T-helper 2 cell (primary cell): ENCODE measurements at places on chromosomes 11 and 22.

DNA sequence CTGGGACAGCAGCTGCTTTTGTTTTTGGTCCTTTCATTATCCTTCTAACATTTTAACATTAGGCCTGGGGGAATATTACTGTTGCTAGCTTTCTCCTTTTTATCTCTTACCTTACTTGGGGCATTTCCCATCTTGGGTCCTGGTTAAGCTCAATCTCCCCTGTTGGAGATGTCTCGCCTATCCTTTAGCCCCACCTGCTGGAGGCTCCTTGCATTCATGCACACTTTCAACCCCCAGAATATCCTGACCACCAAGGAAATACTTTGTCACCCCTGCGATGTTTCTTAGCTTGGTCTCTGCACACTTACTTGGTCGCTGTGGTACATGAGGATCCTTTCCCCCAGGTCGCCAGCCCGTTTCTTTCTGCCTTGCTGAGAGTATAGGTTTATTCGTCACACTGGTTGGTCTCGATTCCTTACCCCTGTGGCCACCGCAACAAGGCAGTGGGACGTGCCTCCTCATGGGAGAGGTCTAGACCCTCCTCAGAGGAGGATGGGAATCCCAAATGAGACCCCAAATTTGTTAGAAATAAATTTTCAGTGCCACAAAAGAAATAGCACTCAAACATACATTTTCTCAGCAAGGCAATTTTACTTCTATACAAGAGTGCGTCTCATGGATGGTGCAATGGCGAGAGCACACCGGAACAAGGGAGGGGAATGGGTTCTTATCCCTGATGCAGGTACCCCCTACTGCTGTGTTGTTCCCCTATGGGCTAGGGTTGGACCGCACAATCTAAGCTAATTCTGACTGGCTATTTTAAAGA, 5.4 kb upstream of the TXN2 start:
- DNase-seq = no peak

DNA sequence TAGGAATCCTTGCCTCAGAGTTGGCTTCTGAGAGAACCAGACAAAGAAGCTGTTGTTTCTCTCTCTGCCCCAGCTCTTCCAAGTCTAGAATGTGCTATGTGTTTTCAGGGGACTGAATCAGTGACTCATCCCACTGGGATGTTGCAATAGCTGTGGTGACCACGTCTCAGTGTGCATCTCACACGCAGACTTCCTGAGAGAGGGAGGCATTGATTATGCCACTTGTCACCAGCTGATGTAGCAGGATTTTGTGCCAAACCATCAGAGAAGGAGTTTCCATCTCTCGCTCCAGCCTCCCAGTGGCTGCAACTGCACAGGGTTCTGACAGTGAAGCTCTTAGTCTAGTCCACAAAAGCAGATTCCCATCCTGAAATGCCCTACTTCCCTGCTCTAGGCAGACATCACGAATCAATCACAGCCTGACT, 455.8 kb downstream of the MIAT start:
- no peak for DNase-seq

DNA sequence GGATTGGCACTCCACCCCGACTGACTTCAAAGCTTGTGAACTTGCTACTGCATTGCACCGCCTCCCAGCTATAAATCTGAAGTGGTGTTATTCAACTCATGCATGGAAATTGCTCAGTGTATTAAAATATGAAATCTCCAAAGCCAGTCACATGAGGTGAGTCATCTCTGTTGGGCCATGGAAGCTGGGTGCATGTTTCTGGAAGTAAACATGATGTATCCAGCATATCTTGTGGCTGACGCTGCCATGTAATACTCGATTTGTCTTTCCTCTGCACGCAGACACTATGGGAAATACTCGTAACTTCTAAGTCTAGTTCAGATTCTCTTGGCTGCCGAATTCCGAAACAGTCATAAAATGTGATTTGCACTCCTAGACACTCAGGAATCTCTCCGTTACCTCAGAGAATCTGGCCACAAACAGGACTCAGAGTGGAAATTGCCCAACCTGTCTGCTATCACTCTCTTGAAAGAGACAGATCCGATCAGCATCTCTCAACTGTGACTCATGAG, 154.9 kb upstream of the MPPED2 start:
- no peak for DNase-seq

GRCh38 chr22:21014726-21015465, at the start of gene P2RX6:
Gene P2RX6 (plus strand): TSS chr22:21015165. CDS start chr22:21015175, 10 bp downstream.
- no peak for DNase-seq

GRCh38 chr22:42347281-42347824, 76.9 kb upstream of the TCF20 start:
- DNase-seq = no peak

- no peak for DNase-seq
Measured at GRCh38 chr22:20607157-20607907, 99.9 kb downstream of the MED15 start.

DNA sequence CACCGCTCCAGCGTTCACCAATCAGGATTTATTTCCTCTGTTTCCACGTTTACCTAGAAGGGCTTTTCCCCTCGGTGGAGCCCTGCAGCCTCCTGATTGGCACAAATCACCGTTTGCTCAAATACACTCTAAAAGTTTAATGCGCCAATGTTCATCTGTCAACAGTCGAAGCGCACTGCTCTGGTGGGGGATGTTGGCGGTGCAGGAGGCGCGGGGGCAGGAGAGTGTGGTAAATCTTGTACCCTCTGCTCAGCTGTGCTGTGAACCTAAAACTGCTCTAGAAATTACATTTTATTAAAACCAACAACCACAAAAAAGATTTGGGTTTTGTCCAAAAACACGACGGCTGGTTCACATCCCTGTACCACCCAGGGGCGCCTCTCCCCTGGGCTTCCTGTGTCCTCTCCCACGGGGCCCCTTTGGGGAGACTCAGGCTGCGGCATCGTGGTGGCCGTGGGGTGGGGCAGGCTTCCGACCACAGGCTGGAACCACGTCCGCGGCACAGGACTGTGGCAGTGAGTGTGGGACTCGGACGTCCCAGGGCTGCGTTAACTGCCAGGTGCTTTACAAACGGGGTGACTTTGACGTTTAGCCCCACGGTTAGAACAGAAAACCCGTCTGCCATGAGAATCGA, 13.5 kb downstream of the TTLL8 start:
- no peak for DNase-seq

DNA sequence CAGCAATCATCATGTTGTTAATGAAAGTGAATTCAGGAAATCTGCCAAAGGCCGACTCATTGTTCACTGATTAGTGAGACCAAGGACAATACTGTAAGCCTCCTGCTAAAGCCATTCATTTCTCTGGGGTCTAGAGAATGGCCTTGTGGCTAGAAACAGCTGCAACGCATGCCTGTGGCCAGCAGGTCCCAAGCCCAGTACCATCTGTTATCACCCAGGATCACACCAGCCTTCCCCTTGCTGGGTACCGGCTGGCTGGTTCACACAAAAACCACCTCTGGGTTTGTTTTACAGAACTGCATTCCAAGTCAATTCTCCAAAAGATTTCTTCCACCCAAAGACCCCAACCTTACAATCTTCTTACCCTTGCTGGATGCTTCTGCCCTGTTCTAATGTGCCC, 1.1 kb downstream of the PLAAT5 start:
- DNase-seq = no peak

- peak; percentile 63 for DNase-seq
Measured at GRCh38 chr11:63985812-63986155, 454 bp upstream of the OTUB1 start.

- no peak for DNase-seq
Measured at GRCh38 chr11:99505831-99506230, 485.1 kb downstream of the CNTN5 start.

DNA sequence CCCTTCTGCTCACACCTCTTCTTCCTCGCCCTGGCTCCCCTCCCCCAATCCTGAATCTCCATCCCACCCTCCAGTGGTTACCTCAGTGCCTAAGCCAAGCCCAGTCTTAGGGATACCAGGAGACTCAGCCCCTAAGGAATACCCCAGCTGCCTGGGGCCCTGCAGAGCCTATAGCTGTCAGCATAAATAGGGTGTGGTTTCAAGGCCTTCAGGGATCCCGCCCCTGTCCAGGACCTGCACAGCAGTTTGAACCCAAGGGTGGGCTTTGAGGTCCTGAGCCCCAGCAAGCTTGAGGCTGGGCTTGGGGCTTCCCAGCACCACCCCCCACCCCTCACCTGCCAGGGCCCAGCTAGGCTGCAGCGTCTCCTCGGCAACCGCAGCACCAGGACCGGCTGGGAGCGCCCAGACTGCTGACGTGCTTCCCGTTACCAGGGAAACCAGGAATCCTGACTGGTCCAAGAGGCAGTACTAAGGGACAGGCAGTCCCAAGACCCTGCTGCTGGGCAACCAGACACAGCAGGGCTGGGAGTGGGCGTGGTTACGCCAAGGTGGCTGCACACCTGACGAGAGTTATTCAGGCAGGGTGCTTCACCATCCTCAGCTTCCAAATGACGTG, 13.7 kb downstream of the APBB1 start:
- no peak for DNase-seq

GRCh38 chr22:40046126-40046525, 51.4 kb downstream of the FAM83F start:
- peak; percentile 53 for DNase-seq

- no peak for DNase-seq
Measured at GRCh38 chr11:27909386-27909785, 198.6 kb downstream of the KIF18A start.

DNA sequence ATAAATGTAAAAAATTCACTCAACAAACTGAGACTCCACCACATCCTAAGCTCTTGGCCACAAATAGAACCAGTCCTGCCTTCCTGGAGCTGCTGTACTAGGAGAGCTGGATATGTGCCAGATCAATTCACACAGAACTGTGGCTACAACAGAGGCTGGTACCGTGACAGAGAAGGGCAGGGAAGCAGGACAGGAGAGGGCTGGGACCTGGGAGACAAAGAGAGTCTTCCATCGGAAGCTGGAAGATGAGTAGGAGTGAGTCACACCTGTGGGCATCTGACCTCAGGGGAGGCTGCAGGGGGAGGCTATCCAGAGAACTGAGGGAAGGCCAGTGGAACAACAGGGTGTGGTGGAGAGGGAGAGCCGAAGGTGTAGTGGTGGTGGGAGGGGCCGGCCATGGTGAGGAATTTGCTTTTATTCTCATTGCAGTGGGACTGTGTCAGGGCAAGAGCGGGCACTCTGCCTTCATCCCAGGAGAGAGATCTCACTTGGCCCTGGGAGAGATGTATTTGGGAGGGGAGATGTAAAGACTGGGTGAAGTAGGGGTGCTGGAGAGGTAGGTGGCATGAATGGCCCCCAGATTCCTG, 1.9 kb upstream of the LTBP3 start:
- DNase-seq = no peak

GRCh38 chr11:27930946-27931345, 177.0 kb downstream of the KIF18A start:
- no peak for DNase-seq

- DNase-seq = no peak
Measured at GRCh38 chr11:27061461-27061821, 20.8 kb downstream of the BBOX1 start.

GRCh38 chr11:12045914-12046635, 37.6 kb upstream of the DKK3 start:
- DNase-seq = no peak

- no peak for DNase-seq
Measured at GRCh38 chr22:39414377-39414776, 14.8 kb downstream of the TAB1 start.

- peak; percentile 61 for DNase-seq
Measured at GRCh38 chr22:40728731-40729189, 49.5 kb downstream of the MCHR1 start.

DNA sequence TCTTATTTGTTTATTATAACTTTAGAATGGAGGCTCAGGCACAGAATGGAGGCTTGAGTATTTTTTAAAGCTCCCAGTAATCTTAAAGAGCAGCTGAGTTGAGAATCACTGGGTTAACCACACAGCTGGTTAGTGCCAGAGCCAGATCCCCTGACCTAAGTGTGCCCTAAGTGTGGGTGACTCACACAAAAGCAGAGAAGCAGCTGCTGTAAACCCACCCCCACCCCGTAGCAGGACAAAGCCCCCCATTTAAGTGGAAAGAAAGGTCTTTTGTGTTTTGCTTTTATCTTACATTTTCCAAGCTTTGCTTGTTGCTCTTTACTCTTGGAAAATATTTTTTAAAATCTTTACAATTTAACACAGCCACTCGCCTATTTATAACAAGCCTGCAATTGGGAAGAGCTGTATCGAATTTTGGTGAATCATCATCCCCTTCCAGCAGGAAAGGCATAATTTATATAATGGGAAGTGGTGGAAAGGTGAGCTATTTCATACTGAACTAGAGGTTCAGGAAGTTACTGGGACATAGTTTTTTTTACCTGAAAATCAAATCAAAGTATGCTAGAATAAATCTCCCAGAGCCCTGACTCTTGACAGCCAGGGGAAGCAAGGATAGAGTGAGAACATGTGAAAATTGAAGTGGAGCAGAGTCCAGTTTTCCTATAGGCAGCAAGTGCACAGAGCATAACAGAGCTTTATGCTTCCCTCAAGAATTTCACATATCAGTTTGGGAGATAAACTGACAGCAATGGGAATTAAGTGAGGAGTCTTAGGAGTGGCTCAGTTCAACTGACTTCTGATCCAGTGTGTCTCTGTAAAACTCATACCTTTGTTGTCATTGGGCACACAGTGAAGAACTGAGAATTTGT, 405.7 kb downstream of the AASDHPPT start:
- no peak for DNase-seq

DNA sequence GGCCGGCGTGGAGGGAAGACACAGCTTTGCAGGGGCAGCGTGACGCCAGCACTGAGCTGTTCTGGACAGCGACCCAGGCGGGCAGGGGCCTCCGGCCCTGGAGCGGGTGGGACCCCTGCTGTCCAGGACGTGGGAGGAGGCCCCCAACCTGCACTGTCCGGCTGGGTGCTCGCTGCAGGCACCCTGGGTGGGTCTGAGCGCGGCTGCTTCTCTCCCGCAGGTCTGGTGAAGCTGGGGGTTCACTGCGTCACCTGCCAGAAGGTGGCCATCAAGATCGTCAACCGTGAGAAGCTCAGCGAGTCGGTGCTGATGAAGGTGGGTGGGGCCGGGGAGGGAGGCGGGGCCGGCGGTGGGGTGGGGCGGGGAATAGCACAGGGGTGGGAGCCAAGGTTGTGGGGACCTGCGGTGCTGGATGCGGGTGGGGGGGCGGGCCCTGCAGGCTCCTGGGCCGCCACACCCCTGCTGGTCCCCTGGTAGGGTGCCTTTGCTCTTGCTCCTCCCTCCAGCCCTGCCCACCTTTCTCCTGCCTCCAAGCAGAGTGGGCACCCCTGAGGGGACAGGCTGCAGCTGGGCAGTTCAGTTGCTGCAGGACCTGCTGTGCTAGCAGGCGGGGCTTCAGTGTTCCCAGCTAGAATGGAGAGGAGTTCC, 46.2 kb downstream of the BRSK2 start:
- DNase-seq = no peak

- DNase-seq = no peak
Measured at GRCh38 chr11:79428406-79428805, 12.4 kb downstream of the TENM4 start.

- no peak for DNase-seq
Measured at GRCh38 chr11:123187248-123187647, 7.8 kb downstream of the CLMP start.
